ENCODE measurements at places on chromosomes 2 and 18.

GRCh38 chr2:239574054-239574433 lies 173.2 kb upstream of the HDAC4 start:
- DNase-seq: no peak

DNA sequence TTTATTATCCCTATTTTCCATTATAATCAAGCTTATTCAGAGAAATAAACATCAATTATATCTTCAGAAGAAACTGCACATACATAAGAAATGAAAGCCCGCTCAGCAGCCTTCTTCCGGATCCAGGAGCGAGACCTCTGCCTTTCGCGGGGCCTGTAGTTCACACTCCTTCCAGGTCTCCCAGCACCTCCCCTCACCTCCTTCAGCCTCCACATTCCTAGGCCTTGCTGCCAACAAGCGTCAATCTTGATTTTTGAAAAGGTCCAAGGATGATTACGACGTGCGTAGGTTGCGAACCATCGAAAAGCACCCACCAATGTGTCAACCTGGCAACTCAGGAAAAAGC lies 355 bp upstream of the KIDINS220 start:
- DNase-seq: no peak

DNA sequence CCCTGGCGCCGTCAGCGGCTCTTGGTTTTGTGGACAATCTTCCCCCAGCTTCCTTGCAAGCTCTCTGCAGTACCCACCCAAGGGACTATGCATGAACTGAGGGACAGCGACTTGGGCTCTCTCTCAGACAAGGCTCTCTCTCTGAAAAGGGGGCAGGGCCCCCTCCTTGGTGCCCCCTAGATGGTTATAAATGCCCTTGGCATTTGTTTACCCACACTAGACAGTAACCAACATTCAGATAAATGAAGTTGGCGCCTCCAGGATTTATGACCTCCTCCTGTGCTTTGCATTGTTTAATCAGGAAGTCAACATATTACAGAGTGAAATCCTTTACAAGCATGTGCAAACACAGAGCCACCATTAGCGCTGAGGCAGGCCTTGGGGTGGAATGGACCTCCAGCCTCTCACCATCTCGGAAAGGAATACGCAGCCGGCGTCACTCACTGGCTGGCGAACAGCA lies 547.4 kb upstream of the ID2 start:
- DNase-seq: no peak

GRCh38 chr2:12105180-12105579 lies 358.7 kb downstream of the LPIN1 start:
- DNase-seq: no peak

DNA sequence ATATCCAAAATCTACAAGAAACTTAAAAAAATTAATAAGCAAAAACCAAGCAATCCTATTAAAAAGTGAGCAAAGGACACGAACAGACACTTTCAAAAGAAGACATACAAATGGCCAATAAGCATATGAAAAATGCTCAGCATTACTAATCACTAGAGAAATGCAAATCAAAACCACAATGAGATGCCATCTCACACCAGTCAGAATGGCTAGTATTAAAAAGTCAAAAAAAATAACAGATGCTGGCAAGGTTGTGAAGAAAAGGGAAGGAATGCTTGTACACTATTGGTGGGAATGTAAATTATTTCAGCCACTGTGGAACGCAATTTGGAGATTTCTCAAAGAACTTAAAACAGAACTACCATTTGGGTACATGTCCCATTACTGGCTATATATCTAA lies 128.8 kb upstream of the SESTD1 start:
- DNase-seq: no peak

GRCh38 chr18:37553633-37554398 lies 11.8 kb downstream of the CELF4 start:
- no peak for DNase-seq

DNA sequence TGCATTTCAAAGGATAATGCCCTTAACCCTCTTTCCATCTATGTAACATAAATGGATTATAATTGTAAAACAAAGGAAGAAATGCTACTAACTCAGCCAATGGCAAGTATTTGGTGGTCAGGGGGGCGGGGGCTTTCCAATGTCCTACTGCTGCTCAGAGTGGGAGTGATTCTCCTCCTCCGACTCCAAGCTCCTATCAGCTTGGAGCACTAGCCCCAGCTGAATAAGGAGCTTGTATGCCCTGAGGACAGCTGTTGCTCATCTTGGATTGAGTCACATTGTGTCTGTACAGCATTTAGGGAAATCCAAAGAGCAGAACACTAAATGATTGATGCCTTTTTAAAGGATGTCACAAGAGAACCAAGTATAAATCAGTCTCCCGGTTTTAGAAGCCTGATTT lies 105.6 kb upstream of the ZNF521 start:
- DNase-seq: no peak

- DNase-seq: no peak
Measured at GRCh38 chr2:85340034-85340892, 12.5 kb upstream of the TGOLN2 start.

GRCh38 chr2:100753881-100754280 lies 66.1 kb upstream of the NPAS2 start:
- no peak for DNase-seq

- no peak for DNase-seq
Measured at GRCh38 chr2:172220121-172220520, 117.4 kb upstream of the DLX2 start.

DNA sequence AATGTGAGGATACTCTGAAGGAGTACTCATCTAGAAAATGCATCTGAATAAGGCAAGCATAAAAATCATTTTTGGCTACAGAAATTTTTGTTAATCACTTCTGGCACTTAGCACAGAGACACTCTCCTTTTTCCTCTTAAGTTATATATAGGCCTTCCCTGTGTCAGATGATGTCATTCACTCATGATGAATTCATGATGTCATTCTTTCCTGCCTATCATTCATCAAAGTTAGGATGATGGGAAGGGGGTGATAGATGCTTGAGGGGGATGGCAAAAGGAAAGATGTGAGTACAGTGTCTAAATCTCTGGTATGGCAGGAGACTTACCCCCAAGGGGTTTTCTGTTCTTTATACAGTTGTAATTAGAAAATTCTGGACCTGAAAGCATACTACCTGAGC lies 42.0 kb downstream of the MAP3K20 start:
- DNase-seq: no peak

DNA sequence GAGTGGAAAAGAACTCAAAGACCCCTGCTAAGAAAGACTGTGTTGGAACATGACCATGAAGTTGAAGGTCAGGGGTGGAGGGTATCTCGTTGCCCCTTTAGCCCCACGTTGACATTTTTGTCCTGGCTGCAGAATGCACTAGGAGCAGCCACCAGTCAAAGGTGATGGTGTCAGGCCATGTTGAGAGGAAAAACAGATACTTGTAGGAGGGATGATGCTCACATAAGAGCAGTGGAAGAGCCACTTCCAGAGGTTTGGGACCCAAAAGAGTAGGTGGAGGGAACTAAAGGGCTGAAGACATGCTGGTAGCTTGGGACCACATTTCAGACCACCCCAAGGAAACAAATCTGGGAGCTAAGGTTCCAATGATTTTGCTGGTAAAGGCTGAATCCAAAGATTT lies 159.0 kb downstream of the MYO3B start:
- DNase-seq: no peak

GRCh38 chr18:62061821-62062478 lies 124.9 kb downstream of the PIGN start:
- DNase-seq: no peak

GRCh38 chr2:11867926-11868325 lies 121.5 kb downstream of the LPIN1 start:
- DNase-seq: no peak

GRCh38 chr2:30393510-30393909 lies 53.5 kb upstream of the LCLAT1 start:
- no peak for DNase-seq

- DNase-seq: no peak
Measured at GRCh38 chr2:236866542-236867340, 218.9 kb upstream of the COPS8 start.

DNA sequence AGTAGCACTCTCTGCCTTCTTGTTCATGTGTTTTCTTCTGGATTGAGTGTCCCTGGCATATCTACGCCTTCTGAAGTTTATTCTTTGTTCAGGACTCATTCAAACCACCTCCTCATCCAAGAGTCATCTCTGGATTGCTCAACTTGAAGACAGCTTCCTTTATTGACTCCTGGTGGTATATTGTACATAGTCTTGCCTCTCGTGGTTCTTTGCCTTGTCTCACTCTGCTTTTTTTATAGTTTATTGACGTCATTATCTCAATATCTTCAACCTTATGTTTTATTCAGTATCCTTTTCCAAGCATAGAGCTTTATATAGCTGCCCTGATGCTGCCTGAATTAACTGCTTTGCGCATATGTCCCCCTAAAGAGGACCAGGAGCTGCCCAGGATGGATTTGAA lies 161.7 kb downstream of the INSIG2 start:
- DNase-seq: no peak

DNA sequence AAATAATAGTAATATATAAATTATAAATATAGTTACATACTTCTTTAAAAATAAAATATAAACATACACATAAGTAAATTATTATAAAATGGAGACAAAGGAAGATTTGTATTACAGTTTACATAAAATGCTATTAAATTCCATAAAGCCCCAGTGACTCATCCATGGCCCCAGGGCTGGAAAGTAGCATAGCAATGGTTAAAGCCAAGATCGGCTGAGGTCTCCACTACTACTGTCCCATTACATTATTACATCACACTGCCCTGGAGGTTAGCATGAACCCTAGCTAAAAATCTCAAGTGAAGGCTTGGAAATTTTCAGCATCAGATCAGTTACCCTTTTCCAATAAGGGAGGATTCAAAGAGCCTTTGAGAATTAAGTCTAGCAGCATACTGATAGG lies 936.2 kb downstream of the DSC3 start:
- DNase-seq: no peak

DNA sequence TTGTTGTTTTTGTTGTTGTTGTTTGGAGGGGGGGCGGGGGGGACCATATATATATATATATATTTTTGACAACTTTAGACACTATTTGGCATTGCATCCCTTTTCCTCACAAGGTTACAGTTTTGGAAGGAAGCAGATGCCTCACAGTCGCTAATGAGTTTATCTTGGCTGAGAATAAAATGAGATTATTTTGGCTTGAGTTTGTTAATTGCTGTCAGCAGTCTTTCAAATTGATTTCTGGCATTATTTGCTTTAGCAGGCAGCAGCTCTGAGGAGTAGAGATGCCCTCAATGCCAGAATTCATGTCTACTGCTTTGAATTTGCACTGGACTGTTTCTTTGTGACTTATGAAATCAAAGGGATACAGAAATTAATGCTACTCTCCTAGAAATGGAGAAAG lies 595.2 kb upstream of the HNMT start:
- no peak for DNase-seq

GRCh38 chr2:230944757-230945372 lies 19.8 kb upstream of the GPR55 start:
- no peak for DNase-seq

GRCh38 chr2:205586626-205587025 lies 95.7 kb upstream of the NRP2 start:
- DNase-seq: no peak

DNA sequence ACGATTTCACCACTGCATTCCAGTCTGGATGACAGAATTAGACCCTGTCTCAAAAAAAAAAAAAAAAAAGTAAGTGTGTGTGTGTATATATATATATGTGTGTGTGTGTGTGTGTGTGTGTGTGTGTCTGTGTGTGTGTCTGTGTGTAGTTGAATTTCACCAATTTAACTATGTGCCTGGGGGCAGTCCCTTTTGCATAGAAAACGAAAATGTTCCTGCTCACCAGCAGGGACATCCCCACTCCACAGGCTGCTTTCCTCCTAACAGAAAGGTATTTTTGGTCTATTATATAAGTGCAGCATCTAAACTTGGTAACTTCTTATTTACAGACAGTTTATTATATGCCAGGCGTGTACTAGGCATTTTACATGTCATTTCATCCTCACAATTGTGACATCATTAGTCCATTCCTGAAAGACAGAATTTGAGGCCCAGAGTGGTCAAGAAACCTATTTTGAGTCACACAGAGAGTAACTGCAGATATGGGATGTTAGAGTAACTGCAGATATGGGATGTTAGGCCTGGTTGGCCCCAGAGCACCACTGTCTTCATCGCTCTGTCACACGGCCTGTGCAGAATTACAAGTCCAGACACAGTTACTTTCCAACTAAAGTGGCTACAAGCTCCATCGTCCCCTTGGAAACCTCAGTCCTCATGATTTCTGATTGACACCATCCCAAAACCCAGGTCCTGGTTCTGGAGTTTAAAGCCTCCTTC lies 9.3 kb upstream of the TTL start:
- no peak for DNase-seq

DNA sequence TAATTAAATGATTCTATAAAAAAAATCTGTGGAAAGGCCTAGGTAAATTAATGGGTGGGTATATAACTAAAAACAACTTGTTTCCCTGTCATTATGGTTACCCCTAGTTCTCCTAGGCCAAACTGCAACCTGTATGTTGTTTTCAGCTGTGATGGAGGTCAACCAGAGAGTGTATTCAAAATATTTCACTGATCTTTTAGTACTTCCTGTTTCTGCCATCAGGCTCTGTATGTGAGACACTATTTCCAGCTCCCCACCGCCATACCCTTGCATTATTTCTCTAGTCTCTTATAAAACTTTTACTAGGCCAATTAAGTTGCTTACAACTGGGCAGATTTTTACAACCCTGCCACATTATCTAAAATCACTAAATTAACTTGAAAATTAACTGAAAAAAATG lies 21.0 kb upstream of the CDKL4 start:
- DNase-seq: no peak

- DNase-seq: no peak
Measured at GRCh38 chr2:220504938-220505503, 877.6 kb downstream of the SLC4A3 start.

GRCh38 chr2:101157272-101157671 lies 6.1 kb upstream of the TBC1D8 start:
- DNase-seq: no peak

DNA sequence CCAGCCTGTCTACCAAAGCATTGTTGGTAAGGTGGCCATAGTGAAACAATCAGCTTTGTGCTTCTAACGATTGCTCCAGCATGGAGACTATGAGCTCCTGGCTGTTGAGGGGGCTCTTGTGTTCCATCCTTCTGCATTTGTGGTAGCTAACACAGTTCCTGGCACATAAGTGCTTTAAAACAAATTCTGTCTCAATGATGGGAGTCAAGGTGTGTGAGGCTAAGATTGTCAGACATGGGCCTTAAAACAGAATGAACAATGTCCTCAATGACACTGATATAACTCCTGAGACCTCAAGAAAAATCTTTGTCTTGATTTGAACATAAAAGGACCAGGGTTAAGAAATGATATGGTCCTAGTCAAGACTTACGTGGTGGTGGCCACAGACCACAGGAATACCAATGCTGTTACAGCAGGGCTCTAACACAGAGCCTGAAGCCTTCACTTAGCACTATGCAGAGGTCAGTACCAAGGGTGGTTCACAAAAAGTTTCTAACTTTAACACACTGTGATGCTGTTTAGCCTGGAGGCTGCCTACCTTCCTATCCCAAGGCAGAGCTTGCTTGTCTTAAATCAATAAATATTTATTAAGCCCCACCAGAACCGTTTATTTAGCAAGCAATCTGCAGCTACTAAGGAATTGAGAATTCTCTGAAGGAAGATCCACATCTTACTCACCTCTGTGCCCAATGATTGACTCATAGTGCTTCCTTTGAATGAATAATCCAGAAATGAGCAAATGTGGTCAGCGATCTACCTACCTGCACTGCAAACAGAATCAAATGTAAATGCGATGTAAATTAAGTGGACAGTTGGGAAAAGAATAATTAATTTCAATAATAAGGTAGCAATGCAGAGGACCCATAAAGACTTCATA lies 35.1 kb downstream of the EVA1A start:
- no peak for DNase-seq

Measured in stimulated activated CD4-positive, alpha-beta T cell treated with anti-CD3 and anti-CD28 coated beads, TNF-alpha, amount 100 ng/mL, for 48 hours (primary cell).